Activated T-cell treated with anti-CD3 and anti-CD28 coated beads, Interleukin-2, amount 50 U/mL, for 1 hour (primary cell): ENCODE measurements at places on chromosomes 5 and 9.
A peak's percentile ranks its signal among the peaks of the same experiment; 100 is the strongest.

DNA sequence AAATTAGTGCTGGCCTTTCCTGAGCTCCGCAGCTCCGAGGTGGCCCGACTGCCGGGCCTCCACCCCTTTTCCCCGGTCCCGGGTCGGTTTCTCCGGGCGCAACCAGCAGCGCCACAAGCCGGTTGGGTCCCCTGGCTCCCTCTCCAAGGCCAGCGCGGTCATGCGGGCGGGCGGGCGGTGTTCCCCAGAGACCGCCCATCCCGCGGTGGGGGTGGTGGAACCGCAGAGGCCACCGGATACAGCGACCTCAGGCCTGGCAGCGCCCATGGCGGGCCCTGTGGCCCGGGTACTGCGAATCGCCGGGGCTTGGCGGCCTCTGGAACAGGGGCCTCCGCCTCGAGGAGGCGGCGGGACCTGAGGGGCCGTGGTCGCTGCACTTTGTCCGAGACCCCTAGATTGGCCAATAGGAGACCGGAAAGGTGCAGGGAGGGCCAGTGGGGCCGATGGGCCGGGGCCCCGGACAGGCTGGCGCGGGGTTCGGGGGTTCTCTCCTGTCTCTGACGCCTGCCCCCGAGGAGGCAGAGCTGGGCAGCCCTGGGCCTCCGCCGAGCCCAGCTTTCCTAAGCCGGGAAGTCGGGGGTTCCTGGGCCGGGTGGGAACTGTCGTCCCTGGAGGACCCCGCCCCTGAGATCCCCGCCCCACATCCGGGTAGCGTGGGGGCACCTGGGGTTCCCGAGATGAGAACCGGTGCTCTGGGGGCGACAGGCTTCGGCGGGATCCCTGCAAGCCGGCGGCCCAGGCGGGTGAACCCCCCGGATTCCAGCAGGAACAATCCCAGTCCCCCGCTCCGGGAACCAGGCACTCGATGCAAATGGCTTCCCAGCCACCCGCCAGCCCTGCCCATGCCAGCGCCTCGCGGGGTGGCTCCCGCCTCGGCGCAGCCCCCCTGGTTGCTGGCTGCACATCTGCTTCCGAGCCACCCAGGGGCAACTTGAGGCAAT lies 293.9 kb downstream of the ZSWIM6 start:
- DNase-seq, result peak; percentile 24

DNA sequence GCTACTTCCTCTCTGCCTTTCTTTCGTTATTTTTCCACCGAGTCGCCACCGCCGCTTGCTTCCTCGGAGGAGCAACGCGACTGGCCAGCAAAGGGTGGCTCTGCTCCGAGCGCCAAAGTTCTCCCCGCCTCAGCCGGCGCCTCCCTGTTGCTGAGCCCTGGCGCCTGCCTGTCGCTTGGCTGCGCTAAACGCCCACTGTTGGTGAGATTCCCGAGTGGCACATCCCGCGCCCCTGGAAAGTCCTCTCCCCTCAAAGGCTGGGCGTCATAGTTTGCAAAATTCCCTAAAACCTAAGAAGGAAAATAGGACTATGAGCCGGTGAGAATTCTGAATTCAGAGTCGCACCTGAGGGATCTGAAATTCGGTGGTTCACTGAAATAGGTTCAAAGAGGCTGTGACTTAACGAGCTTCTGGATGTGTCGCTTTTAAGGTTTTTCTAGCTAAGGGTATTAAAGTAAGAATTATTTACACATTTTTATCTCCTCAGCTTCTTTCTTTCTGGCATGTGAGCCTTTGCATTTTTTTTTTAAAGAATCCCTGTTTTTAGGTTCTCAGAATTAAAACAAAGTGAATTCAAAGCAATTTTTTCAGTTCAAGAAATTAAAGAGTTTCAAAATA lies at the start of gene GRIN3A:
Gene GRIN3A (minus strand): TSS at position 82 of the 618 bp plus-strand sequence. CDS start 668 bp downstream, outside the sequence.
- DNase-seq, result no peak

DNA sequence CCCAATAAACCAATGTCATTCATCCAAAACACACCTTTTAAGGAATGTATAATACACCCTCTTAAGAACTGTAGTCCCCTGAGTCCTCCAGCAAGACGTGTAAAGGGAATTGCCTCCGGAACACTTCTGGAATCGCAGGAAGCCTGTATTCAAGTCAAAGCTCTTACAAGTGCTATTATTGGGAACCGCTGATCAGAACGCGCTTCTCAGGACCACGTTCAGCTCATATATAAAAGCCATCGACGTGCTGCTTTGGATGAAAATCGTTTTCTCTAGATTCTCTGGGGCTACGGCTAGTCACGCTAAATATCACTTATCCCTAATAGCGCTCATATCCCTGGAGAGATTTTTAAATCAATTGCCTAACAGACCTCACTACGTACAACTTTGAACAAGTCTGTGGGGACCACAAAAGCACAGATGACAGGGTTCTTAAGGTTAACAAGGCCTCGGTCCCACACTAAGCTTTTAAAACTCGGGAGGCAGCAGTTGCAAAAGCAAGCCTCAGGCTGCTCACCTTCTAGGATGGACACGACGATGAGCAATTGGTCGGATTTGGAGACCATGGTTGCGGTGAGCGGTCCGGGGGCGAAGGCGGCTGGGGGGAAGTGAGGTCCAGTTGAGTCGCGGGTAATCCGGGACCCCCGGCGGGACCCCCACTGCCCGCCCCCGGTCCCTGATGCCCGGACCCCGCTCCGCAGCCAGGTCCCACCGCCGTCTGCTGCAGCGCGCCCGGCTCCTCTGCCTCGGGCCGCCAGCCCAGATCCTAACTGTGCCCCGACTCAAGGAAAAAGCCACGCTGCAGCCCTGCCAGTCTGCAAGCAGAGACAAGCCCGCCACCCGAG lies 548 bp downstream of the CEP120 start:
- DNase-seq, result no peak

- DNase-seq, result no peak
These were observed 38.9 kb downstream of the TPPP start for GRCh38 chr5:654071-654778.

DNA sequence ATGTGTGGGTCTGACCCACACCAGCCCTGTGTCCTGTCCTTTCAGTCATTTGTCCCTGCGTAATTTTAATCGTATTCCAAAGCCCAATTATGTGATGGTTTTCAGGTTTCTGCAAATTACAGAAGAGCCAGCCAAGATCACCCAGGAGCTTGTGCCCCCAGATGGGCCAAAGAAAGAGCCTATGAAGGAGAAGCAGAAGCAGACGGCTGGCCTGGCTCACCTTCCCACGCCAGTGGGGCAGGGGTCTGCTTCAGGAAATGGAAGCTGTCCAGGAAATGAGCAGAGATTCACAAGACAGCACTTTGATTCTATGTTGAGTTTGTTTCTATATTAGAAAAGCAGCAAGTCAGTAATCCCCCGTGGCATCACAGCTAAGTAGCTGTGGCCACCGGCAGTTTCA lies 11.7 kb downstream of the S1PR3 start:
- no peak for DNase-seq

- no peak for DNase-seq
These were observed 129.7 kb downstream of the YIPF5 start for GRCh38 chr5:144040615-144041305.

GRCh38 chr9:70551396-70551795 lies 136.9 kb upstream of the KLF9 start:
- DNase-seq, result no peak

GRCh38 chr5:115398719-115399118 lies 102.3 kb upstream of the CCDC112 start:
- DNase-seq, result no peak

DNA sequence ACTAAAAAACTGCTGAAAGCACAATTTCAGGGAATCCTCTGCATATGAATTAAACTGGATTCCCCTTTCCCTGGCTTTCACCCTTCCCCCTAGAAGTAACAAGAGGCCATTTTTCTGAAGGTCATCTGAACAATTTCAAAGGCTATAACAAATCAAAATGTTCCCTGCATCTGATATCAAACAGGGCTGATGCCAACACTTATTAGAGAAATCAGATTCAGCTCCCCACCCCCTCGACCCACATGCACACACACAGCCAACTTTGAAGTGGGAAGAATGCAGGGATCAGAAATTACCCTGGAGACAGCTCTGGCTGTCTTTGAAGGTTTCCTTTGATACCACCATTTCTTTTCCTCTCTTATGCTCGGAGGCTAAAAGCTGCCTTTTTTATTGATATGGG lies 149.0 kb upstream of the RAPGEF1 start:
- no peak for DNase-seq

- no peak for DNase-seq
These were observed 99.3 kb downstream of the SLC24A2 start for GRCh38 chr9:19689328-19690101.

GRCh38 chr5:136731241-136731900 lies 366.0 kb upstream of the TRPC7 start:
- no peak for DNase-seq

GRCh38 chr9:136231478-136232297 lies 13.9 kb downstream of the QSOX2 start:
- DNase-seq, result peak; percentile 29

DNA sequence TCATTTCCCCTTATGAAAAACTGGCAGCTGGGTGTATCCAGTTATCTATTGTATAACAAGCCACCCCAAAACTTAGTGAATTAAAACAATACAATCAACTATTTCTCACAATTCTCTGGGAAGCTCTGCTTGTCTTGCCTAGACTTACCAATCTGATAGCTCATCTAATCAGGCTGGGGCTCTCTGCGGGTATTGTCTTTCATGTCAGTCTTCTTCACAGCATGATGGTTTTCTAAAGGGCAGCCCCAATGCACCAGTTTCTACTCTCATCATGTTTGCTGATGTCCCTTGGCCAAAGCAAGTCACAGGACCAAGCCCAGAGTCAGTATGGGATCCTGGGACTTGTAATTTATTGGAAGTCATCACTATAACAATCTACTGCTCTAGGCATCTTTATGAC lies 433.5 kb downstream of the KIAA0825 start:
- no peak for DNase-seq

DNA sequence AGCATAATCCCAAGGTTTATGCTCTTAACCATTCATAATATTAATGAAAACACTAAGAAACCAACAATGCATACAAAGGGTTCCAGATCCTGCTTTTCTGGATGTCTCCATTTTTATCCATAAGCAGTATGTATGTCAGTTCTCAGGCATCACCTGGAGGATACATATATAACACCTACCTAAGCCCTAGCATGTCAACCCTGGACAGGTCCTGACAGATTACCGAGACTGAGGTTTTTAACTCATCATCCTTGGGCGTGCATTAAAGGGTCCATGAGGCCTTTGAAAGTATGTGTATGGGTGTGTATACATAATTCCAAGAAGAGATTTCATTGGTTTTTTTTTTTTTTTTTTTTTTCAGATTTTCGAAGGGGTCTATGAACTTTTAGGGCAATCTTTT lies 70.6 kb downstream of the SH3TC2 start:
- no peak for DNase-seq

GRCh38 chr9:5820425-5820824 lies 12.5 kb downstream of the ERMP1 start:
- no peak for DNase-seq

DNA sequence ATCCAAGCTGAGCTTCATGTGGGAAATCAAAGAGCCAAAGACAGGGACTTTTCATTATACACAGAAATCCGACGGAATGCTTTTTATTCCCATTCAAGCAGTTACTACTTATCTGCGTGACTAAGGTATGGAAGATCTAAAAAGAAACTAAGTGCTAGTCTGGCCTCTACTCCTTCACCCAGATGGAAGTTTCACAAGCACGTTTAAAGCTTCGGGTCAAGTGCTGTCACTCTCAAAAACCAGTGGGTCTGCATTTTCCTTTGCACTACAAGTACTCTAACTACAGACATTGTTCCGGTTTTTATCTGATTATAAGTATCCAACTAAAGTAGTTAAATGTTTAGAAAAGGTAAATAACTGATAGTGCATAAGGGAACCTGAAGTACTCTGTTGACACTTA lies 13.7 kb upstream of the MTAP start:
- DNase-seq, result no peak

GRCh38 chr5:39616131-39616530 lies 191.4 kb upstream of the DAB2 start:
- DNase-seq, result no peak

DNA sequence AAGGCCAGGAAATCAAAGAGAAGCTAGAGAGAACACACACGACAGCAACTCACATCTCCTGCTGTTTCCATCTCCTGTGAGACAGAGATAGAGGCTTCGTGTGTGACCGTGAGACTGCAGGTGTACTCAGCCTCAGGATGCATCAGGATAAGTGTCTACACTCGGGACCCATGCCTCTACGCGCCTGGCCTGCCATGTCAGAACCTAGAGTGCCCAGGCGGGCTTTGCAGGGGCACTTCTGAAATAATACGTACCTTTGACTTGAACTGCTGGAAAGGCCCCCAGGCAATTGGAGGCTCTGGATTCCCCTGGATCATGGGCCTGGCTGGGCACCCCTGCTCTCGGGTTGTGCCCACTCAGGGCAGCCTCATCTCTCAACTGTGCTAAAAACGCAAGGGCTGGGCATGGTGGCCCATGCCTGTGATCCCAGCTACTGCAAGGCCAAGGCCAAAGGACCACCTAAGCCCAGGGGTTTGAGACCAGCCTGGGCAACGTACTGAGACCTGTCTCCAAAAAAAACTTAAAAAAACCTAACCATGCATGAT lies 13.0 kb downstream of the CLPTM1L start:
- no peak for DNase-seq

GRCh38 chr9:101791938-101792337 lies 53.5 kb upstream of the GRIN3A start:
- no peak for DNase-seq

- no peak for DNase-seq
These were observed 247.6 kb upstream of the FBXL7 start for GRCh38 chr5:15252331-15252730.

GRCh38 chr9:127554966-127555839 lies 56.9 kb upstream of the STXBP1 start:
- no peak for DNase-seq

- no peak for DNase-seq
These were observed 6.3 kb upstream of the DBN1 start for GRCh38 chr5:177479774-177480173.

DNA sequence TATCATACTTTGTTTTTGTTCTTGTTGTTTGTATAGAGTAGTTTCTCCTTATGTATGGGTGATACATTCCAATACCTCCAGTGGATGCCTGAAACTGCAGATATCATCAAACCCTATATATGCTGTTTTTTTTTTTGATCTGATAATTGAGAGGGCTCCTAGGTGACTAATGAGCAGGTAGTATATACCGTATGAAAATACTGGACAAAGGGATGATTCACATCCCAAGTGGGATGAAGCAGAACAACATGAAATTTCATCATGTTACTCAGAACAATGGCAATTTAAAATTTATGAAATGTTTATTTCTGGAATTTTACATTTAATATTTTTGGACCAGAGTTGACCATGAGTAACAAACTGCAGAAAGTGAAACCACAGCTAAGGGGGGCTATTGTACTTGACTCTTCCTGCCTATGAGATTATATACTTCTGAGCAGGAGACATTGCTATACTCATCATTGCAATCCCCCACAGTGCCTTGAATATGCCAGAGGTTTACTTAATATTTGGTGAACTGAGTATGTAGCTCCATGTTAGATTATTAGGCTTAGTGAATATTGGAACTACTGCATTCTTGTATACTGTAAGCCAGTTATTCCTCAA lies 258.7 kb upstream of the FBXL7 start:
- DNase-seq, result no peak
